ENCODE measurements at places on chromosomes 1 and 21.

DNA sequence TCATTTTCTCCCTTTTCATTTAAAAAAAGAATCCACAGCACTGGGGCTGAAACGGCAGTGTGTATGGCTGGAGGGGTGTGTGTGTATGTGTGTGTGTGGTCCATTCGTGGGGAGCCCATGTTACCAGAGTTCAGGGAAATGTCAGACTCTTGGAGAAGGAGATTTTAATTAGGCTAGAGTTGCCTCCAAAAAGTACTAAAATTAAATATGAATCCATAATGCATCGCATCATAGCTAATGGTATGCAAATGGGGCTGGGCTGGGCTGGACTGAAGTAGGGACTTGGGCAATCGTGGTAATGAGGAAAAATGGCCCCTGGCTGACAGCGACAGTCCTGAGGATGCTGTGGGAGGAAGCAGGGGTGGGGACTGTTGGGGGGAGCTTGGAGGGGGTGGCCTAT, 24.8 kb downstream of the GRIK3 start:
- no peak for DNase-seq

DNA sequence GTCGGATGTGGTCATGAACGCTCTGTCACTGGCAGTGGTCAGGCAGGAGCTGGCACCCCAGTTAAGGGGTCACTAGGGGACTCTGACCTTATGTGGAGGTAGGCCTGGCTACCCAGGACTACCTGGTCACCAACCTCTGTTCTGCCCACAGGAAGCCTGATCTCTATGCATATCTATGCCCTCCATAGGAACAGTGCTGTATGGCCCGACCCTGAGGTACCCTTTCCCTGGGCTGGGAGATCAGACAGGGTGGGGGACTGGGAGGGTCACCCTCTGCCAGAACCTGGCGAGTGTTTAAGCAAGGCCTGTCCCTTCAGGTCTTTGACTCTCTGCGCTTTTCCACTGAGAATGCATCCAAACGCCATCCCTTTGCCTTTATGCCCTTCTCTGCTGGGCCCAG, 19.0 kb downstream of the CYP4B1 start:
- no peak for DNase-seq

- DNase-seq = no peak
Measured at GRCh38 chr1:119605686-119606085, 42.4 kb downstream of the ZNF697 start.

- DNase-seq = peak; percentile 7
Measured at GRCh38 chr1:31335007-31335406, 37.9 kb downstream of the FABP3 start.

DNA sequence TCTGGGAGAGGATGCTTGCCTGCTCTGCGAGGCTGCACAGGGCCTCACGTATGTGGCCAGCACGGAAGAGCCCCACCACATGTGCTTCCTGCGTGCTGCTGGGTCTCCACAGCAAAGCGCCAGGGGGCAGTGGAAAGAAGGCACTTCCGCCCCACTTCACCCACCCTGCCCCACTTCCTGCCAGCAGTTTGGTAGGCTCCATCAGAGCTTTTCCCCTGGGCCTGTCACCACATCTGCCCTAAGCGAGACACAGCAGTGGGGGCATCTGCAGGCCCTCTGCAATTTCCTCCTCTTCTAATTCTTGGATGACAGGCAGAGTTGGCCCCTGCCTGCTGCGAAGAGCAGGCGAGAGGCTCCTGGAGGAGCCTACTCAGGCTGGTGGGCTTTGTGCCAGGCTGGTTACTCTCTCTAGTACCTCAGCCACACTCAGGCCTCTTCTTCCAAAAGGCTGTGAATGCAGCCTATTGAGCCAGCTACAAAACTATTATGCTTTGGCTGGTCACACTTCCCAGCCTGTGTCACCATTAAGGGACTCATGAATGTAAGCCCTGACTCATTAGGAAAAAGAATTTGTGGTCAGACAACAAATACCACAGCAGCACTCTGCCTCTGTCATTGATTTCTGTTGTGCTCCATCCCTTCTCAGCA, 25.0 kb downstream of the CD244 start:
- DNase-seq = no peak

DNA sequence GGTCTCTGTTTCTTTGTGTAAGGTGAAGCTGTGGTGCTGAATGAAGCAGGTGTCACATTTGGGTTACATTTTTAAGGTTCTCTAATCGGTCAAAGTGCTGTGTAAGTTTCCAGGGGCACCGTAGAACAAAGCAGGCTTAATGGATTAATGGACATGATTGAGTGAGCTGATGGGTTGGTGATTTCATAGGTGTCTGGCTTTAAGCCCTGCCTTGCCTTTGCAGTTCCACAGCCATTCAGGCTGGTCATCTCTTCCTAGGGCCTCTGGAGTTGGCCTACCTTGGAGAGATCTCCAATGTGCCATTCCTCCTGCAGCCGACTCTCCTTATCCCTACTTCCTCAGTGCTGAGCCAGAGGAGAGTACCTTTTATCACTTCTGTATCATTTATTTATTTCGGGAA, 15.2 kb downstream of the GALNT2 start:
- DNase-seq = no peak

GRCh38 chr1:205057808-205058575, 15.0 kb downstream of the CNTN2 start:
- no peak for DNase-seq

- no peak for DNase-seq
Measured at GRCh38 chr1:42806171-42806570, 10.8 kb upstream of the ERMAP start.

DNA sequence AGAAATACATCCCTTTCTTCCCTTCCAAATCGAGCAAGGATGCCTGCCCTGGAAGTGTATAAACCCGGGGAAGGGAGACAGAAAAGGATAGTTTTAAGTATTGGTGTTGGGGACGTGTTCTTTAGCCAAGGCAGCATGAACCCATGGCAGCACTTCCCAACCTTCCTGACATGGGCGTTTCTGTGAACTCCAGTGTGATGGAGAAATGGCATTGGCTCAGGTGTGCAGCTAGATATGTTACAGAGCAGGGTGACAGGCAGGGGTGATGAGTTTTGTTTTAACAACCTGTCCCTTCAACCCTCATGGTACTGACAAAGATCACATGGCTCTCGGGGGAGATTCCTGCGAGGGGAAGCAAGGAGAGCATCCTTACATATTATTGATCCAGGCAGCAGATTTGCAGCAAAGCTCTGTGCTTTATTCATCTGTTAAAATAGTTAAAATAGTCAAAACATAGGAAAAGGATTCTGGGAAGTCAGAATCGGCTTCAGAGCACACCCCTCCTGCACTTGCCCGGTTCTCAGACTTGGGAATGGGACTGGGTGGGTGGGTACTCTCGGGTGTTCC, 4.0 kb downstream of the MX1 start:
- no peak for DNase-seq

DNA sequence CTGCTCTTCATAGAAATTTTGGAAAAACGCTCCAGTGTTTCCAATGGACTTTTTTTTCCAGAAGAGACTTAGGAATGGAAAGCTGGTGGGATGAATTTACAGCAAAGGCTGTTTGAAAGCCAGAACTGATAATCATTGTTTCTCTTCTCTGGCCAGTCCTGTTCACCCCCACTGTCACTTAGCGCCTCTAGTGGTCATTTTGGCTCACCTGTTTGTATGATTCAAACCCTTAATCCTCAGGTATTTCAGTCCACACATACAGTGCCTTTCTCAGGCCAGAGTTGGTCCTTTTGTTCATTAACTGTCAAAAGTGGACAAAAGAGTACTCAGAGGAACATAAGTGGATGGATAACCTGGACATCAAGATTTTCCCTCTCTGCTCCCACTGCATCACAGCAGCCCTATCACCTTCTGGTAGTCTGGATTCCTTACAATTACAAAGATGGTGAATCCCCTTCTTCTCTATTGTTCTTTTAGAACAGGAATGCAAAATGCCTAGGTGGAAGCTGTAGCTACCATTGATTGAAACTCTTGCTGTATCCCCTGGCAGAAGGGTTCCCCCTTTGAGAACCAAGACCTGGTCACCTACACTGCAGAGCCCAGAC, 177.6 kb upstream of the OLFM3 start:
- no peak for DNase-seq

- DNase-seq = no peak
Measured at GRCh38 chr1:203451836-203452784, 23.5 kb upstream of the PRELP start.

GRCh38 chr1:93699049-93699384, 17.4 kb upstream of the BCAR3 start:
- no peak for DNase-seq

DNA sequence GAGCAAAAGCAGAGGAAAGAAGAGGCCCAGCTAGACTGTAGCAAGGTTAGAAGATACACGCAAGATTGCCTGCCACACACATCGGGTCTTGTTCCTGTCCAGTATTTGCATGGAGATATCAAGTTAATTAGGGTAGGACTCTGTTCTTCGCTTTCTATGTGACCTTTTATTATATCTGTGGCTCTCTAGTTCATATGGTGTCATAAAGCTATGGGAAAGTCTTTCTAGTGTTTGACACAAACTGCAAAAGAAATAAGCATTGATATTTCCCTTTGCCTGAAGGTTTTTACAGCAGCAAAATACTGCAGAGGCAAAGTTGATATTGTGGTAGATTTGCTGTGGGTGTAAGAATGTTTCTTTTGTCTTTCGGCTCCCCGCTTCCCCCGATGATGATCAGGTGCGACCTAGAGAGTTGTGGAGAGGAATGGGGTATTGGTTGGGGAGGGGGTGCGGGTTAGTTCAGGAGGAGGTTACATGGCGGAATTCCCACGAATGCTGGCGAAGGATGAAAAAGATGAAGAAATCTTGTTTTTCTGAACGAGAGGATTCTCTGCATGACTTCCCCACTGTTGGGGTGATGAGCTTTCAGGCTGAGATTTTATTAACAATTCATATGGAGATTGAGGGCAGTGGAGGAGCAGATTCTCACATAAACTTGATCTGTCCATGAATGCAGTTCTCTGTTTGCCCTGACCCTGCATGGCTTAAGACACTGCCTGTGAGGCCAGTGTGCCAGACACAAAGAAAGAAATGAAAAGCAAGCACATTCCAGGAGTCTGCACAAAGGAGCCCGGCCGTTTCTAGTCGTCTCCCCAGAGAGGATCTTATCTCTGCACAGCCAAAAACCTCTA, 550.2 kb downstream of the USP25 start:
- DNase-seq = peak; percentile 83

GRCh38 chr1:32743380-32744070, 41.0 kb upstream of the SYNC start:
- DNase-seq = no peak

- no peak for DNase-seq
Measured at GRCh38 chr1:39625462-39626273, 13.8 kb downstream of the HEYL start.

DNA sequence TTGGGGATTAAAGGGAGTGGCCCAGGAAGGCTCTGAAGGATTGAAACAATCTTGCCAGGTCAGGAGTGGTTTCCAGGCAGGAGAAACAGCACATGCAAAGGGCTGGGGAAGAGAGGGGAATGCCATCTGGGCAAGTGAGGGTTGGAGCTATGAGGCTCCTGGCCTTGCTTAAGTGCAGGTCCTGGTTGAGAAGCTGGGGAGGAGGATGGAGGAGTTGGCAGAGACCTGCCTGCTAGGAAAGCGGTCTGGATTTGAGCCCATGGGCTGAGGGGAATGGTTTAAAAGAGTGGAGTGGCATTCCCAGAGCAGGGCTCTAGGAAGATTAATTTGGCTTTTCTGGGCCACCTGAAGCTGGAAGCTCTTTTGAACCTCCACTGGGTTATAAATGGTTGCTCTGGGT, 9.2 kb downstream of the IGSF21 start:
- DNase-seq = no peak

DNA sequence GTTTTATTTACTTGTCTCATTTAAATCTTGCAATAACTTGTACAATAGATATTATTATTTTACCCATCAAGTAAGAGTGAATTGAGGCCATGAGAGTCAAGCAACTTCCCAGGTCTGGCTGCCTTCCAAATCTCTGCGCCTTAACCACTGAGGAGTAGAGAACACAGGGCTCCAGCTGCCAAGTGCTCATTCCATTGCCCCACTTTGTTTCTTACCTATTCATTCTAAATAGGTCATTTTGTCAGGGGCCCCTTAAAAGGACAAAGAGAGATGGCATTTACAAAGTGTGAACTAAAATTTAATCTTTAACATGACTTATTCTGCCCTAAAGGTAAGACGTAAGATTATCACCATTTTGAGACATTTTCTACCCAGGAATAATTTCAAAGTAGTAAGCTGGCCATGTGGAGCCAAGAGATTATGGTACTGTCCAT, 3.5 kb downstream of the PPP1R15B start:
- peak; percentile 36 for DNase-seq

GRCh38 chr1:53140451-53140850, 2.0 kb downstream of the SLC1A7 start:
- DNase-seq = no peak

- peak; percentile 80 for DNase-seq
Measured at GRCh38 chr1:209808059-209808581, 2.2 kb upstream of the IRF6 start.

- DNase-seq = no peak
Measured at GRCh38 chr1:157247005-157247763, 109.0 kb upstream of the ETV3 start.

DNA sequence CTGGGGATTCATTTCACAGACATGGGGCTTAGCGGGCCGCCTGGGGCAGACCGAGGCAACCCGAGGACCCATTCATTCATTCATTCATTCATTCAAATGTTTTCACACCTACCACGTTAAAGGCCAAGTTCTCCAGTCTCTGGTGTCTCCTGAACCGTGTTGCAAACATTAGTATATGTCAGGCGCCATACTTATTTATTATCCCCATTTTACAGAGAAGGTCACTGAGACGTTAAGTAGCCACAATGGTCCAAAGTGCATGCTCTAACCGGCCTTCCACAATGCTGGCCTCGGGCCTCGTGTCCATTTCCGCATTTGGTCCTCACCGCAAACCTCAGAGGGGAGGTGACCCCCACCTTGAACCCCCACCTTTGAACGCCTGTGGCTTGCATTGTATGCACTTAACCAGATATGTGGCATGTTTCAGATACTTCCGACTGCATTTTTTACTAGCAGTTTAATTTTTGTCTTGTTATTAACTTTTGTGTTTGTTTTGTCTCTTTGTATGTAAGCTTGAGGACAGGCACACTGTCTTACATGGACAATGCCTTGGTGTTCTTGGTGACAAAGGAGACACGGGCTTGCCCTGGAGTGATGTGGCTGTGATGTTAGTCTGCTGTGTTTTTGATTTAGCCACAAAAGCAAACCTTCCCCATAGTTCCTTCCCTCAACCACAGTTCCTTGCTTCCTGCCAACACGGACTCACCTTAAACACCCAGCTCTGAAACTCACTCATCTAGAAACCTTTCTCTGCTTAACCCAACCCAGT, 1.2 kb upstream of the IFFO2 start:
- no peak for DNase-seq

- DNase-seq = no peak
Measured at GRCh38 chr21:37548521-37548981, 182.0 kb downstream of the DYRK1A start.

- no peak for DNase-seq
Measured at GRCh38 chr1:101739146-101739545, 257.6 kb downstream of the OLFM3 start.

- no peak for DNase-seq
Measured at GRCh38 chr1:197776351-197777105, 1.2 kb upstream of the DENND1B start.

Data from smooth muscle cell of the brain vasculature (primary cell).